ENCODE measurements at places on chromosomes 16 and 17.

DNA sequence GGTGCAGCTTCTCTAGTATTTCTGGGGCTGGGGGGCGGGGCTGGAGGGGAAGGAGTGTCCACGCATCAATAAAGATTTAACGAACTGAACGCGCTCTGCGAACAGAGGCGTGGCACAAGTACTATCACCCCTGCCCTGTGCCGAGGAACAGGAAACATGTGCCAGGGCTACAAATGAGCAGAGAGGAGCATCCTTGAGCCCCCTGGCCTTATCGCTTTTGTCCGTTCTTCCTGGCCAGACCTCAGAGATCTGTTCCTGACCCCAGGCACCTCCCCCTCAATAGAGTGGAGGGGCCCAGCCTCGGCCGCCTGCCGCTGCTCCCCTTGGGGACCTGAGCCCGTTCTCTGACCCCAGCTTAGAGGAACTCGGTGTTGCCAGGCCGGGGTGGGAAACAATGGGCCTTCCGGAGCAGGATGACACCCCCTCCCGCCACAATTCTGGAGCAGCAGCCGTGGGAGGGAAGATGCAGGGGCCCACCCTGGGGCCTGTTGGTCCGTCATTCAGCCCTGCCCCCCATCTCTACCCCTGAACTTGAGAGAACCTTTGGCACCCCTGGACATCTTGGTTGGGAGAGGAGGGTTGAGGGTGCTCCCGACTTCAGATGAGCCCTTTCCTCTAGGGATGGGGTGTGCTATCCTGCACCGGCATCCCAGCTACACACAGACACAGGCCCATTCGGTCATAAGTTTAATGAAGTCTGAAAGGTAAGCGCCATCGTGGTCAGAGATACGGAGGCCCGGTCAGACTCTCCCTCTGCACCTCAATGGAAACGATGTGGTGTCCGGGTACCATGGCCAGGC, 1.1 kb downstream of the NAA38 start:
- no peak for DNase-seq

GRCh38 chr16:66616169-66616568, 11.7 kb downstream of the CMTM3 start:
- DNase-seq: no peak

DNA sequence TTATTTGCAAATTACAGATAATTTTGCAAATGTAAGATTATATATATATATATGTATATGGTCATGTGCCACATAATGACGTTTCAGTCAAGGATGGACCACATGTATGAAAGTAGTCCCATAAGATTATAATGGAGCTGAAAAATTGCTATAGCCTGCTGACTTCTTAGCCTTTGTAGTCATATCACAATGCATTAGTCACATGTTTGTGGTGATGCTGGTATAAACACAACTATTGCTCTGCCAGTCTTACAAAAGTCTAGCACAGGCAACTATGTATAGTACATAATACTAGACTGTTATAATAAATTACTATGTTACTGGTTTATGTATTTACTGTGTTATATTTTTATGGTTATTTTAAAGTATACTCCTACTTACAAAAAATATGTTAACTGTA, 444.3 kb downstream of the KCNJ2 start:
- no peak for DNase-seq

DNA sequence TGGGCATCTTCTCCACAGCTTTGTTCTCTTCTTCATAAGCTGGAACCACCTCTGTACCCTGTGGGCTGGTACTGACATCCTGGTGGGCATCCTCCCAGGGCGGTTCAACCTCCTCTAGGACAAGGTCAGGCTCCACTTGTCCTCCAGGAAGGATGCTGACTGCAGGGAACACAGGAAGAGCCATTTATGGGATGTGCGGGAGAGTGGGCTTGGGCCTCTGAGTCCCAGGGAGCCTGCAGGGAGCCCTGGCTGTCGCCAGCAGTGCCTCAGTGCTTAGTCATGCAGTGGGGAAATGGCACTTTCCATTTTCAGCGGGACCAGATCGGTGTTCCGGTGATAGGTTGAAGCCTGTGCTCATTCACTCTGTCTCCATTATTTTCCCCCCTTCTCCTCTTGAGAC, 20.5 kb downstream of the CNGB1 start:
- no peak for DNase-seq

GRCh38 chr17:37671028-37671823, 28.0 kb upstream of the DDX52 start:
- DNase-seq: no peak

DNA sequence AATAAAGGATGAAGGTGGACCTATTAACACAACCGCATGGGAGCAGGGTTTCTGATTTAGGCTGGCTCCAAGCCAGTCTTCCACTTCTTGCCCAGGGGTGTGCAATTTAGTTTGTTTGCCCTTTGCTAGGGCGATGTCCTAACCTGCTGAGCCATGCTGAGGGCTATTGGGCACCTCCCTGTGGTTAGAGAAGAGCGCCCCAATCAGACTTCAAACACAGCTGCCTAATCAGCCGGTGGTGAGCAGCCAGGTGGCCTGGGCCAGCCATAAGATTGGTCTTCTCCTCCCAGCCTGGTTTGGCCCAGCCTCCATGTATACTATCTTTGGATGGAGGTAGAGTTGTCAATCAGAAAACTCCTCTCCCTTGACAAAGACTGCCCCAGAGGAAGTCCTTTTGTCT, 15.7 kb downstream of the TMEM94 start:
- no peak for DNase-seq

DNA sequence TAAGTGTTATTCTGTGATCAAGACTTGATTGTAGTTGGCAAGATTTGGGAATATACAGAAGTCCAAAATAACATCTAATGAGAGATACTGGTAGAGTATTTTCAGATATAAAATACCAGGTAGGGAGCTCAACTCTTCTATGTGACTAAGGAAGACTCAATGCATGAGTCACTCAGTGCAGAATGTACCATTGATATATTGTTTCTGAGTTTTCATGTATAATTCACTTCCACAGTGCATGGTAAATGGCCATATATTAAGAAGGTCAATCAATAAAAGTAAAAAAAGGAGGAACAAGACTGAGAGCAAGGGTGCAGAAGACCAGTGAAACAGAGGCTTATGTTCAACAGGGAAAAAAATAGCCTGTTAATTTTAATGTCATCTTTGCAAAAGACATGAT, 1387.9 kb downstream of the CDH8 start:
- DNase-seq: no peak

- no peak for DNase-seq
These were observed 28.0 kb downstream of the NXN start for GRCh38 chr17:951325-952132.

- no peak for DNase-seq
These were observed 62.8 kb upstream of the ADCY9 start for GRCh38 chr16:4179020-4179419.

DNA sequence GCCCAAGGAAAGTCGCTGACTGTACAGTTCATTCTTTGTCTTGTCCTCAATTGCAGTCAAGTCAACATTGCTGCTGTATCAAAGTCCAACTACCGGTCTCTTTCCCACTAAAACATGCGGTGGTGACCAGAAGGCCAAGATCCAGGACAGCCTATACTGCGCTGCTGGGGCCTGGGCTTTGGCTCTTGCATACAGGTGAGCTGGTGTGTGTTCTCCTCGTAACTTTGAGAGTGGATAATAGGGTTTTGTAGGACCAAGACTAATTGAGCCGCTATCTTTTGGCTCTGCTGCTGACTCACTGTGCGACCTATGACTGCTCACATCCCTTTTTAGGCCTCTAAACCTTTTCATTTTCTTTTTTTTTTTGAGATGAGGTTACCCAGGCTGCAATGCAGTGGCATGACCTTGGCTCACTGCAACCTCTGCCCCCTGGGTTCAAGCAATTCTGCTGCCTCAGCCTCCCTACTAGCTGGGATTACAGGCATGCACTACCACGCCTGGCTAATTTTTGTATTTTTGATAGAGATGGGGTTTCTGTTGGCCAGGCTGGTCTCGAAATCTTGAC, 38.7 kb downstream of the PHKB start:
- DNase-seq: no peak

- no peak for DNase-seq
These were observed 23.9 kb downstream of the PEMT start for GRCh38 chr17:17567631-17568030.

GRCh38 chr17:57257195-57257894, 1.0 kb downstream of the MSI2 start:
- DNase-seq: no peak

DNA sequence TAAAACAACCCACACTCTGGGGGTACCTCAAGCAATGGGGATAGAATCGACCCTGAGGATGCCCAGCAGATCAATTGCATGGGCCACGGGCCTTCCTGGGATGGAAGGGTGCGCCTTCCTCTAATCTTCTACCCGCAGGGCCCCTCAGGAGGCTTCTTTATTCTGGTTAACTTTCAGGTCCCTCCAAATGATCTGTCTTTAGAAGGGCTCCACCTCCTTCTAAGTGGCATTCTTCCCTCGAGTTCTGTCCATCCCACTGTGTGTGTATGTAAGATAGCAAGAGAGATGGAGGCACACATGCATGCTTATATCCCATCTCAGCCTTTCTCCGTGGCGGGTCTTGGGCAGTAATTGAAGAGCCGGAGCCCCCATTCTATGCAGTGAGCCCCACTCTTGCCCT, 125.7 kb downstream of the MRM1 start:
- no peak for DNase-seq

DNA sequence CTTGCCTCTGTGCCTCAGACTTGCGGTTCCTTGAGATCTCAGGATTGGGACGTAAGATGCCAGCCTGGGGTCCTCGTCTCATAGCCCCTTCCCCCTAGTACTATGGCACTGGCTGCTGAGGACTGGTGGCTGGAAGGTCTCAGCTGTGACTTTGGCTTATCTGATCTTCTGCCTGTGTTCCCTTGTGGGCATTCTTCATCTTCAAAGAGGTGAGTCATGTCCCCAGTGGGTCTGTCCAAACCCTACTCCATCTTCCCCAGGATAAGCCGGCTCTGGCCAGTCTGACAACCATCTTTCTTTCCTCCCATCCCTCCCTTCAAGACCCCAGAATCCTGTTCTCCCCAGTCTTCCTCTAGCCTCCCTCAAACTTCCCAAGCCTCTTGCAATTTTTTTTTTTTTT, 3.6 kb downstream of the CD19 start:
- DNase-seq: no peak

- DNase-seq: no peak
These were observed 14.7 kb upstream of the PLLP start for GRCh38 chr16:57299009-57299718.

DNA sequence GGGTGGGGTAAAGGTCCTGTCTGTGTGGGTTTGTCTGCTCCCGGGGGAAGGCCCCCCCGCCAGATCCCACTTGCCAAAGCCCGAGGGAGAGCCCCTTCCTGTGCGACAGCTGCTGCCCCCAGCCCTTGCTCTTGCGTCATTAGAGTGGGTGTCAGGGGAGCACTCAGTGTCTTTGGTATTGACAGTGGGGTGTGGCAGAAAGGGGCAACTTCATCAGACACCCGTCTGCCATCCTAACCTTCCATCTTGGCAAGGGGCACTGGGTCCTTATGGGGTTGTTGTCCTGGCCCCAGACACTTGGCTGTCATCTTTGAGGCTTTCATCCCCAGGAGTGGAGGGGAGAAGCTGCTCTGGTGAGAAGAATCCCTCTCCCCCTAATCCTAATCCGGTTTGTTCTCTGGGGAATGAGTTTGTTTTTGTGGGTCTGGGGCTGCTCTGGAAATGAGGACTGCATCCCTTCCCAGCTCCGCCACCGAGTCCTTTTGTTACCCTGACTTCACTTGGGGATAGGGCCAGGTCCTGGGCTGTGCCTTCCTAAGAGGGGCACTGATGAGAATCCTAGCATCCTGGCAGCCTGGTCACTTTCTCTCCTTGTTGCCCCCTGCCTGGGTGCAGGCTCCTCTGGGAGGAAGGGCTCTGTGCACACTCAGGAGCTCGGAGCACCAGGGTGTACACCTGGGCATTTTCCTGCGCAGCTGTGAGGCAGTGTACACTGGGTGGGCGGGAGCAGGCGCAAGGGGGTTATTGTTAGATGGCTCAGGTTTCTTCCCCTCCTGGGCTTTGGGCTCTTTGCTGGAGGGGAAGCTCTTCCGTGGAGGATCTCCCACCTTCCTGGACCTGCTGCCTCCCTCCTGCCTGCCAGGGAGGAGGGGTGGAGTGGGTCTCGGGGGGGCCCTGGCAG, 21.1 kb downstream of the GJD3 start:
- DNase-seq: no peak

- peak; percentile 36 for DNase-seq
These were observed 45.6 kb upstream of the HOXB9 start for GRCh38 chr17:48671697-48672171.

DNA sequence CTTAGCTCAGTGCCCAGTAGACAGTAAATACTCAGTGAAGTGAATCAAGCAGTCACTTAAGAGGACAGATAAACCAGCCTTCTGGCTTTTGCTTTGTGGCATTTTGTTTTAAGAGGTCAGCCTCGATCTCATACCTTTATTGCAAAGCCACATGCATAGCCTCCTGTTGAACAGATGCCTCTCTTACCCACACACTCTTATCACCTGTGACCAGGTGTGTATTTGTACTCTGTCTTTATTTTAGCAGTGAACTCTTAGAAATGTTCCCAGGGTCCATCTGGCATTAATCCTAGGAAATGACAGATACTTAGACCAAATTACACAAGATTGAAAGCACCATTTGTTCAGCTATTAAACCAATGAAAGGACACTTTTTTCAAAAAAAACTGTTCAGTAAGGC, 1426.5 kb downstream of the CDH11 start:
- no peak for DNase-seq

- no peak for DNase-seq
These were observed 24.5 kb downstream of the STXBP4 start for GRCh38 chr17:54992797-54993639.

DNA sequence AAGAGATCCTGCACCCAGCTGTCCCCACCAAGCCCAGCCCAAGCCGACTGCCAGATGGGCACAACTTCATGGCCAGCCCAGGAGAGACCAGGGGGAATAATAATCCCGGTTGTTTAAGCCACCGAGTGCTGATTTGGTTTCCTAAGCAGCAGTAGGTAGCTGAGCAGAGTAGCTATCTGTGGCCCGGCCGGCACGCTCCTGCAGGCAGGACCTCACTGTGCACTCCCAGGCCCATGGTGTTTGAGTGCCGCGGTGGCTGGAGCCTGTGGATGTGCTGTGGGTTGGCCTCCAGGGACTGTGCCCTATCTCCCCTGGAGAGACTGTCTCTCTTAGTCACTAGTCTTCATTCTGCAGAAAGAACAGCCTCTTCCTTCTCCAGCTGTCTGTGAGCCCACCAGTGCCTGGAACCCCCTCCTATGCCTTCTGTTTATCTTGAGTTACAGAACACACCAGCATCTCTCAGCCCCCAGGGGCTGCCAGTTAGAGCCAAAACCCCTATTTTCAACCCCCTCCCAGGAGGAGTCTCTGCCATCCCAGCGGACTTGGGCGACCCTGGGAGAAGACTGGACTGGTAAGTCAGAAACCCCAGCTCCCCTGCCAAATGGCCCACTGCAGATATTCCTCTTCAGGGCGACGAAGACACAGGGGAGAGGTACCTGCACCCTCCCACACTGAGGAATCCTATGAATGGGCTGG, 152.0 kb downstream of the SDK2 start:
- DNase-seq: no peak

- no peak for DNase-seq
These were observed 20.3 kb upstream of the ZNF267 start for GRCh38 chr16:31853291-31853690.

Measured in GM12892 (cell line).